ENCODE measurements at places on chromosomes 6 and 20.

DNA sequence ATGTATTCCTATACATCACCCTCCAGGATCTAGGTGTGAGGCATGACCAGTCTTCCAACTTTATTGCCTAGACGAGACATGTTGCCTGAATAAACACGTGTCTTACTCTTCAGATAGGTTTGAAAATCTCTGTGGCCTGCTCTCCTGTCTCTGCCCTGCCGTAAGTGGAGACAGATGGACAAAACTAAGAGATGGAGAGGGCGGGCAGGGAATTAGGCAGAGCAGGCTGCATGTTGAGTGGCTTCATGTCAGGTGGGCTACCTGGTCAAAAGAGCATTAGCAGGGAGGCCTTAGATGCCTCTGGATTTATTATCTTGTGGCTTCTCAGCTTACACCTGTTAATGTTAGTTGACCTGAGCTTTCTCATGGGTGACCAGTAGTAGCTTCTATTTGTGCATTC, 59.0 kb upstream of the TULP4 start:
- DNase-seq = no peak

GRCh38 chr6:108559884-108560462, 744 bp upstream of the FOXO3 start:
- DNase-seq = no peak

DNA sequence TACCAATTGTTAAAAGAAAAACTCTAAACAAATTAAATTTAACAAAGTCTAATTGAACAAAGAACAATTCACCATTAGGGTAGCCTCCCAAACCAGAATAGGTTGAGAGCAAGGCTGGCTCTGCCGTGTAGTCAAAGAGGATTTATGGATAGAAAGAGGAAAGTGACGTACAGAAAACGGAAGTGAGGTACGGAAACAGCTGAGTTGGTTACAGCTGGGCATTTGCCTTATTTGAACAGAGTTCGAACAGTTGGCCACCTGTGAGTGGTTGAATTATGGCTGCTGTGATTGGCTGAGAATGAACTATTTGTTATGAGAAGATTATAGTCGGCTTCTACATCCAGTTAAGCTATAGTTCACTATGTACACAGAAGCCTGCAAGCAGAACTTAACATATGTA, 18.5 kb upstream of the ISM1 start:
- DNase-seq = no peak

GRCh38 chr6:3377536-3378397, 79.1 kb downstream of the SLC22A23 start:
- no peak for DNase-seq

All from activated T-cell treated with anti-CD3 and anti-CD28 coated beads for 24 hours (primary cell).